ENCODE measurements at places on chromosomes 7 and 10.

GRCh38 chr7:149741629-149742028 lies 31.8 kb downstream of the ZNF467 start:
- DNase-seq = peak; percentile 40

GRCh38 chr10:61136139-61136538 lies 192.2 kb upstream of the RHOBTB1 start:
- no peak for DNase-seq

DNA sequence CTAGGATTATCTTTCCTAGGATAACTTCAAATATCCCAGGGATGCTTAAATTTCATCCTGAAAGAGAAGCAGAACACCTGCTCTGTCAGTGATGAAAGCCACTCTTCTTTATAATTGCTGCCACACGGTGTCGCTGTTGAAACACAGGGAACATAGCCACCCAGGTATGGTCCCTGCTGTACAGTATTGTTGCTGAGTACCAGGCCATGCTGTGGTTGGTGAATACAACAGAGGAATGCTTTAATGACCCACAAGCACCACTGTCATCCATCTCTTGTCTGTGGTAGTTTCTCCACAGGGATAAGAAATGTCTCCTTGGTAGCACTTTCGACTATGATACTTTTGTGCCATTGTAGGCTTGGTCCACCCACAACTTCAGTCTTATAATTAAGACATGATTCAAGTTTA lies 70.6 kb upstream of the STARD3NL start:
- DNase-seq = peak; percentile 68

- DNase-seq = peak; percentile 14
These were observed at the start of gene TBX20 for GRCh38 chr7:35253710-35254495. TBX20 (minus strand) TSS chr7:35254100; CDS start chr7:35253620, 480 bp downstream.

- DNase-seq = no peak
These were observed 130.8 kb downstream of the PAXIP1 start for GRCh38 chr7:154871928-154872750.

- DNase-seq = no peak
These were observed 116.9 kb upstream of the KLF14 start for GRCh38 chr7:130850956-130851355.

GRCh38 chr10:113199459-113199858 lies 249.4 kb downstream of the TCF7L2 start:
- DNase-seq = no peak

DNA sequence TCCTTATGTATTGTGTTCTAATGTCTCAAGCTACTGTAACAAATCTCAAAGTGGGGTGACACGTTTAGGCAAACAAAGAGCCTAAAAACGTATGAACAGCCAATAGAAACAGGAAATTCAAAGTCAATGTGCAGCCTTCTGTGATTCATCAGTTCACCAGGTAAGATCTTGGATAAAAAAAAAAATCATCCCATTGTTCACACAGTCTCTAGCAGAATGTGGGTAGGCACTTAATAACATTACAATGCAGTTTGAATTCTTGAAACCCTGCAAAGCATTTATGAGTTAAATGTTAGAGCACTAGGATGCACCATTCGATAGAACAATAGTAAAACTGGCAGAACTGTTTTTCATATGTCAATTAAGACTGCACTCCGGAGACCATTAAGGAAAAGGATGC lies 88.2 kb upstream of the HDAC9 start:
- DNase-seq = no peak

DNA sequence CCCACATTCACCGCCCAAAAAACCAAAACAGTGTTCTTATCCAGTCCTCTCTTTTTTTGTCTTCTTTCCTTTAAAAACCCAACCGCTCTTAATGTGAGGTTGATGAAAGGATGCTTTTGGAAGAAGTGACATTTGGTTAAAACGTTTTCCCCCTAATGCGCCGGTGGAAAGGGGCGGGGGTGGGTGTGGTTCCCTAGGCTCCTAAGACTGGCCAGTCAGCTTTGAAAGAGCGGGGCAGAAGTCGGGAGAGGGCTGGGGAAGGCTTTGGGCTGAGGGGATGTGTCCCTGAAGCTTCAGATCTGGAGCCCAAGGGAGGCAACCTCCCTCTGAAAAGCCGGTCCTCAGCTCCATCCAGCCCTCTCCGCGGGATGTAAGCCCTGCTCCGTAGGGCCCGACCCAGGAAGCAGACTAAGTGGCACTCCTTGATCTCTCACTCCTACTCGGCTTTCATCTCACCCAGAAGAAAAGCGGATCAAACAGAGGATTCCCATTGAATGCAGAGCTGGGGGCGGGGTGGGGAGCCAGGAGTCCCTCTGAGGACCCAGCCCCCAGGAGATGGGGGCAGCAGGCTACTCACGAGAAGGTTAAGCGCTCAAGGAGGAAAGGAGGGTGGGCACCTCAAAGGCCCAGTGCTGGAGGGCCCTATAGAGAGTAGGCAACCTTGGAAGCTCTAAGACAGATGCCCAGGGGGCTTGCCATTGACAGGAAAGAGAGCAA lies 2.4 kb upstream of the EVX1 start:
- DNase-seq = no peak

- no peak for DNase-seq
These were observed 412.5 kb upstream of the LRGUK start for GRCh38 chr7:133714654-133715053.

DNA sequence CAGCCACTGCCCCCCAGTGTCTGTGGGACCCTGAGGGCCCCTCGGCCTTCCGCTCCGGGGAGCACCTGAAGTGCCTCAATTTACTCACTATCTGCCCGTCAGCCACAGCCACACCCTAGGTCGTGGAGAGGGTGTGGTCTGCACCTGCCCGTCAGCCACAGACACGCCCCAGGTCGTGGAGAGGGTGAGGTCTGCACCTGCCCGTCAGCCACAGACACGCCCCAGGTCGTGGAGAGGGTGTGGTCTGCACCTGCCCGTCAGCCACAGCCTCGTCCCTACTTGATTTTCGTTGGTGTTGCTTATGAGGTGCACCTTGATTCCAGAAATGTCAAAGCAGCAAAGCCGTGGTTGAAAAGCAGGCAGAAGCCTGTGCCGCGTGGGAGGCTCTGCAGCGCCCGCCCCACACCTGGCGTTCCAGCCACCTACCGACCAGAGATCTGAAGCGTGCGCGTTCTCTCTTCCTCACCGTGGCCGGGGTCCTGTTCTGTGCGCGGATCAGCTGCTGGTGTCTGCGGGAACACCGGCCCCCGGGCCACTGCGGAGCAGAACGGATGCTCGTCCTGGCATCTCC lies 101.6 kb downstream of the DYNC2I1 start:
- DNase-seq = peak; percentile 54

All from NCI-H1092 treated with DMSO at 0.1 percent for 48 hours (cell line).